Psoas muscle (tissue), 8 donors: ENCODE measurements at places on chromosomes 12 and 14.

- DNase-seq: peak; percentile 45
These were observed 1.9 kb downstream of the ATXN2 start for GRCh38 chr12:111596985-111597830.

GRCh38 chr12:69101505-69101904 lies 137.9 kb upstream of the CPSF6 start:
- DNase-seq: no peak

DNA sequence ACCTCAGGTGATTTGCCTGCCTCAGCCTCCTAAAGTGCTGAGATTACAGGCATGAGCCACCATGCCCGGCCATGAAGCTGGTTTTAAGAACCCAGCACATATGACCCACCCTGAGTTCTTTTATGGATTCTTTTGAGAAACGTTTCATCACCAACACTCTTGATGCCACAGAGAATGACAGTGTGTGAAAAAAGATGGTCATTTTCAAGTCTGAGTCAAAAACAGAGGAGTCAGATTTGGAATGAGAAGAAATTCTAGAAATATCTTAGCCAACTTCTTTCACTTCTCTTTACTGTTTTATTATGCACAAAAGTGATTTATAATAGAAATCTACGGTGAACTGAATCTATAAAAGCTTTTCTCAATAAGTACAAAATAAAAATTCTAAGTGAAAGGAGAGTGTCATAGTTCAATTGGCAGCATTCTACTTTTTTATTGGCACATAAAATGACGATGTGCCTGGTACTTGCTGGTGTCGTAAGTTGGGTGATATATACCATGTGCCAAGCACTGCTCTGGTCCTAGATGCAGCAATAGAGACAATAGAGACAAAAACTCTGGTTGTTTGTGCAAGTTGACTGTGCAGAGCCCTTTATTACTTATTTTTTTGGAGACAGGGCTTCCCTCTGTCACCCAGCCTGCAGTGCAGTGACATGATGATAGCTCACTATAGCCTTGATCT lies 33.9 kb downstream of the CCDC177 start:
- DNase-seq: no peak

DNA sequence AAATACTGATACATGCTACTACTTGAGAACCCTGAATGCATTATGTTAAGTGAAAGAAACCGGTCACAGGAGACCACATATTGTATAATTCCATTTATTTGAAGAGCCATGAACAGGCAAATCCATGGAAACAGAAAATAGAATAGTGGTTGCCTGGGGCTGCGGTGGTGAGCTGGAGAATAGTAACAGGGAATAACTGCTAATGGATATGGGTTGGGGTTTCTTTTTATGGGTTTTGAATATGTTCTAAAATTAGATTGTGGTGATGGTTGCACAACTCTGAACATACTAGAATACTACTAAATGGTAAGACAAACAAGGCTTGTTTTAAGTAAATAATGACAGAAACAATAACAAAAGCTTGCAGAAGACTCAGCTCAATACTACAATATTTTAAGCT lies 293.0 kb downstream of the BTG1 start:
- DNase-seq: no peak

- no peak for DNase-seq
These were observed 27.2 kb upstream of the NINJ2 start for GRCh38 chr12:690466-690865.

GRCh38 chr14:95444132-95445129 lies 72.0 kb downstream of the SYNE3 start:
- no peak for DNase-seq

DNA sequence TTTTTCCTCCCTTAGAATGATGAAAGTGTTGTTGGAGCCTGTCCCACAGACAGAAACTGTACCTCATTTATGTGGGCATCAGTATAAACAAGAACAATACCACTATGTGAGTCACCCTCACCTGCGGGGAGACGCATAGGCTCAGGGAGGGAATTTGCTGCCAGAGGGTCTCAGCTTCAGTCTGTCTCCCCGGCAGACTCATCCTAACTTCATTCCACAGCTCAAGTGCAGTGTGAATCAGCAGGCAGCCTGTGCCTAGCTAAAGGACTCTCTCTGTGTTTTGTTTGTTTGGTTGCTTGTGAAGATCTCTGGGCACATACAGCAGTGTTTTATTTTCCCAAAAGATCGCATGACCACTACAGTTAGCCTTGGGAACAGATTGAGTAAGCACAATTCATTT lies 98.9 kb downstream of the PRKCH start:
- DNase-seq: no peak

GRCh38 chr12:6432991-6433390 lies 11.8 kb upstream of the CD27 start:
- DNase-seq: no peak

DNA sequence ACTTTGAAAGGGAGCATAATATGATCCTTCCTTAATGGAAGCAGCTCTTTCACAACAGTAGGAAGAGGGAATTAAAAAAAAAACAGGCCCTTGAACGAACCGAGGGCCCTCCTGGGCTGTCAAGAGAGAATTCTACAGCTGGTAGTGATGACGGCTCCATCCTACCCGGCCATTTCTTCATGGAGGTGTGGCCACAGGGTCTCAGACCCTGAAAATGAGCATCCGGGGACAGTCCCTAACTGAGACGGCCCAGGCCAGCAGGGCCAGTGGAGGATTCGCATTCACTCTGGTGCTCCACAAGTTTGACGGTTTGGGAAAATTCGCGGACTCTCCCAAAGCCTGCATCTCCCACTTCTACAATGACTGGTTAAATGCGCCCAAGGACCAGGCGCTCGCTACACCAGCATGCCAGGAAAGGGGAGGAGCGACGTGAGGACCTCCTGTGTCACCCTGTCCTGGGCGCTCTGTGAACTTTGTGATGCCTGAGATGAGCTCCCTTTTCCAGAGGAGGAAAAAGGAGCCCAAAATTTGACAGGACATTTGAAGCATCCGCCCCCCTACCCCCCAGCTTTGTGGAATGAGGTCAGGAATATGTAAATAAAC lies 66.8 kb downstream of the BCL11B start:
- DNase-seq: no peak

- no peak for DNase-seq
These were observed 102.7 kb downstream of the DACT1 start for GRCh38 chr14:58740379-58740935.

GRCh38 chr12:115088328-115088994 lies 404.5 kb upstream of the TBX3 start:
- peak; percentile 13 for DNase-seq

DNA sequence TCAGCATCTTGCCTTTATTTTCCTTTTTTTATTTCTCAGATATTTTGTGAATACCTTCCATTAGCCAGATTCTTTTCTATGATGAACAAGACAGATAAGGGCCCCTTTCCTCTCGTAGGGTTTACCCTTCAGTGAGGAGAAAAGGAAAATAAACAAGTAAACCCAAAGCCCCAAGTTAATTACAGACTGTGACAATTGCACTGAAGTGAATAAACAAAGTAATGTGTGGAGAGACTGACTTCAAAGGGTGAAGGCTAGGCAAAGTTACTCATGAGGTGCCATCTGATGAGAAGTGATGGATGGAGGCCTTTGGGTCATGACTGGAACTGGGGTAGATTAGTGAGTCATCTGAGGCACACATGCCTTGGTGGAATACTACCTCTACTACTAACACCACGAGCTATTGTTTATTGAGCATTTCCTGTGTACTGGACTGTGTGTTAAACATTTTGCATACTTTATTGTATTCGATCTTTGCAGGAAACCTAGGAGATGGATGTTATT lies 143.4 kb upstream of the PRICKLE1 start:
- DNase-seq: no peak

GRCh38 chr14:70359076-70359424 lies 433 bp downstream of the COX16 start:
- no peak for DNase-seq

DNA sequence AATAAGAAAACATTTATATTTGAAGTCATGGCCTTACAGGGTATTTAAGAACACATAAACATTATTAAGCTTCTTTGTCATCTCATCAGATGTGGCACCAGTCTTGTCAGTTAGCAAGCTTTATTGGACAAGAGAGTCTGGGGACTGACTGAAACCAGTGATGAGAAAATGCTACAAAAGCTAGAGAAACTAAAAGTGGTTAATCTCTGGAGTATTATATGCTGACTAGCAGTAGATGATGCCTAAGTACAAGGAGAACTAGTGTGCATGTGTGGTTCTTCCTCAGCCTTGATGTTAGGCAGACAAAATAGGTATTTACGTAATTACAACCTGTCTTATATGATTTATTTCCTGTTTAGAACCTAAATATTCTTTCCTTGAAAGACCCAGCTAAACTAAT lies 176.5 kb downstream of the CPNE8 start:
- DNase-seq: no peak

GRCh38 chr12:121114019-121114639 lies 18.5 kb upstream of the P2RX7 start:
- no peak for DNase-seq

GRCh38 chr14:89625244-89625713 lies 208.2 kb upstream of the FOXN3 start:
- peak; percentile 71 for DNase-seq

DNA sequence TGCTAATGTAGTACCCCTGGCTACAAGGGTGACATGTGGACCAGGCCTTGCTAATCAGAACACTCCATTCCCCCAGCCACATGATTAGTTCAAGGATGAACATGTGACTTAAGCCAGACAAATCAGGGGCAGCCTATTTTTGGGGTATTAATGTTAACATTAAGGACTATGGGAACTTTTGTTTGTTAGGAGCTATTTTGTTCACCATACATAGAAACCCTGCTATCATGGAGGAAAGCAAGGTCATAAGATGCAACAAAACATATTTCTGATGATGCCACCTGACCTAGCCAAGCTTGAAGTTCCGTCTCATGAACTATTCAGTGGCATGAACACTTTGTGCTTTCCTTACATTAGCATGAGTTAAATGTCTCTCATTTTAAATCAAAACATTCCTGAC lies 90.8 kb upstream of the PELI2 start:
- DNase-seq: no peak

GRCh38 chr14:90491911-90492531 lies 95.2 kb downstream of the CALM1 start:
- no peak for DNase-seq

DNA sequence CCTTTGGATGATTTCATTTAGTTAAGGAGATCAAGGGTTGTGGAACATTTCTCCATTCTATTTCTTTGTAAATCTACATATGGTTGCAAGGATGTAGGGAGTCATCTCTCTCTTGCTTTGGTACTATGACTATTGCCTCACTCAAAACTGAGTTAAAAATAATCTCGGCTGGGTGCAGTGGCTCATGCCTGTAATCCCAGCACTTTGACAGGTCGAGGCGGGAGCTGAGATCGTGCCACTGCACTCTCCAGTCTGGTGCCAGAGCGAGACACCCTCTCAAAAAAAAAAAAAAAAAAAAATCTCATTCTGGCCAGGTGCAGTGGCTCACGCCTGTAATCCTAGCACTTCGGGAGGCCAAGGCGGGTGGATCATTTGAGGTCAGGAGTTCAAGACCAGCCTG lies 24.8 kb upstream of the PPM1H start:
- DNase-seq: no peak

- peak; percentile 97 for DNase-seq
These were observed at the start of gene CHFR for GRCh38 chr12:132887513-132888351. TSS of gene CHFR (minus strand) at chr12:132887605. CDS start at chr12:132887328, 277 bp downstream.

DNA sequence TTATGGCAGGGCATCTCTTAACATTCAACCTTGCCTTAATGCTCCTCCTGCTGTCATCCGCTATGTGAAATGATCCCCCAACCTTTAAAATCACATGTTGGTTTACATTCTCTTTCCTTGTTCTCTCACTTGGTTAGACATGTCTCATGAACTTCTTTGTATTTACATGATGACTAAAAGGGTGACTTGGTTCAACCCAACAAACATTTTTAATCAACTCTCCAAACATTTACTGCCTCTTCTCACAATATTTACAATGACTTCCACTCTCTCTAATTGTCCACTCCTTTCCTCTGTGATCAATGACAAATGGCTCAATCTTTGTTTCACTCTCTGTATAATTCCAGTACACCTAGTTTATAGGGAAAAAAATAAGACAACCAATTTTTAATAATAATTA lies 506.1 kb downstream of the NELL2 start:
- no peak for DNase-seq

DNA sequence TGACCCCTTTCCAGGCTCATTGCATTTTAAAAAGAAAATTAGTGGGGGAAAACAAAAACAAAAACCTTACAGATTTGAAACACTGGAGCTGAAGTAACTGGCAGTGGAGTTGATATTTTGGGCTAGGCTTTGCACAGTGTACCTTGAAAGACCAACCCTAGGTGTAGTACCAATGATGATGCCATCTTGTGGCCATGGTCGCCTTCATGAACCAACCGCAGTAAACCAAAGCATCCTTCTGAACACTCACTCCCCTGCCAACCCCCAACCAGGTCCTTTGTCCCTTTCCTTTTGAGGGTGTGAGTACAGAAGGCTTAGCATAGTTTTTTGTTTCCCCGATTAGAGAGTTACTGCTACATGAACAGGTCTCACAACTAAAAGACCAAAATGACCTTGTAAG lies 5.9 kb downstream of the TOMM20L start:
- no peak for DNase-seq

DNA sequence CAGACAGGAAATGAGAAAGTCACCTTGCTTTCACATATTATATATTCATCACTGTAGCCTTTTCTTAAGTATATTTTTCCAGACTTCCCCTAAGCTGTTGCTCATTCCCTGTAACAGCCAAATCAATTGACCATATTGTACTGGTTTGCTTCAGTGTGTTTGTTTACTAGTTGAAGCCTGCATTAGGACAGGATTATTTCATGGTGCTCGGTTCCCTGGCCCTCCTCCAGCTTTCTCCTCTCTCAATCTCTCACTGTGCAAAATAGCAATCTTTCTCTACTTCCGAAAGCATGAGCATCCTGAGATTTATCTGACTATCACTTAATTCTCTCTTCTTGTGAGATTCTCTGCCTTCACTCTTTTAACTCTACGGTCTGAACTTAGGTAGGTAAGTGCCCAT lies 2.4 kb downstream of the SLC35F4 start:
- DNase-seq: no peak

DNA sequence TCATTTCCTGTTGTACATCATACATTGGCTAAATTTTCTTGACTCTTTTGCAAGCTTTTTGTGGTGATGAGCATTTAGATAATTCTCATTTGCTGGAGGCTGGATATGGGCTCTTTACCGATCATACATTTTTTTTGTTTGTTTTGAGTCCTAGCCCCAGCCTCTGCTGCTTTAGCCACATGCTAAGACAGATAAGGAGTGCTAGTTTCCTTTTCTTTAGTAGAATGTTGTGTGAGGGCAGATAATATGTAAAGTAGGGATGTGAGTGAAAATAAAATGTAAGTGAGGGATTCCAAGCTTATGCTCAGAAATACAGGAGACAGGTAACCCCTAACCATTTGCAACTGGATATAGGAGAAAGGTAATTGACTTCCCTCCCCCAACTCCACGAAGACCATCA lies 405.7 kb downstream of the TRHDE start:
- DNase-seq: no peak

- DNase-seq: no peak
These were observed 554.2 kb downstream of the FLRT2 start for GRCh38 chr14:86084097-86084496.
